WTC11 (cell line): ENCODE measurements at places on chromosomes 2 and 18. TPM values are rescaled to one million over a fixed set of nuclear protein-coding genes. Genes with fewer than 3 reads are reported as not detected.

The CHST9 gene
- 15.9 to 19.2 TPM (median 16.8 TPM) in 3 replicates for total RNA-seq

The MSTN gene
- not detected in 3 replicates for total RNA-seq

The ERMN gene
- total RNA-seq, result 0.50 to 0.59 TPM in 2 of 3 replicates, not detected in the other

The SLC9A4 gene
- total RNA-seq, result 0.09 to 0.11 TPM in 2 of 3 replicates, not detected in the other

The MC2R gene
- total RNA-seq, result not detected in 3 replicates

The DQX1 gene
- total RNA-seq, result 1.2 to 1.9 TPM (median 1.3 TPM) in 3 replicates

The ACTR1B gene
- total RNA-seq, result 58.2 to 71.8 TPM (median 70.4 TPM) in 3 replicates

The COL3A1 gene
- total RNA-seq, result 0.61 to 2.1 TPM (median 0.76 TPM) in 3 replicates

The PELI1 gene
- total RNA-seq, result 43.0 to 53.5 TPM (median 47.3 TPM) in 3 replicates

The VWA3B gene
- total RNA-seq, result not detected in 3 replicates

The FER1L5 gene
- total RNA-seq, result 1.1 to 1.4 TPM (median 1.1 TPM) in 3 replicates

The IGFBP5 gene
- 5.3 to 12.5 TPM (median 6.4 TPM) in 3 replicates for total RNA-seq

The FMNL2 gene
- 43.0 to 45.5 TPM (median 43.7 TPM) in 3 replicates for total RNA-seq

DNA sequence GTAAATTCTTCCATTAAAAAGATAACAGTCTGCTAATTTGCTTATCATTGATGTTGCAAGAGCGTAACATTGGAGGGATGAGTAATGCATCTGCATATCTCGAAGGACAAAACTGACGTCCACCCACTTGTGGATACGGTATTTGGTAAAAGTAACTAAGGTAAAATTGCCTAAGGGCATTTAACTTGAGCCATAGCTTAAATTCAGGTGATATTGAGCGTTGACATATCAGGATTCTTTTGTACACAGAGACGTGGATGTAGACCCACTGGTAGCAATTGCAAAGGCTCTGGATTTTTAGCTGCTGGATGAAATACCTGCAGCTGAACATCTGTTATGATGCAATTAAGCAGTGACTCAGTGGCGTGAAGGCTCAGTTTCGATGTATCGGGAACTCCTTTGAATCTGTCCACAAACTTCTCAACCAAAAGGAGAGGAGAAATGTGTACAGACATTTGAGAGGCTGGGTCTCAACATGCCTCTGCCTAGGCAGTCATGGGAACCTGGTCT lies 119.3 kb downstream of the SPTBN1 start:
- H3K27me3 ChIP-seq, result no peaks in the 10 kb centered on the region
- DNase-seq, result no peak
- peaks cover 8% of the 10 kb centered on the region for H3K36me3 ChIP-seq
- no peak overlapping the region for H3K4me3 ChIP-seq
- H3K27ac ChIP-seq, result peak overlapping the region; percentile 61; the same call in 1 of the 2 replicates
- peaks cover 90% of the 10 kb centered on the region for H3K4me1 ChIP-seq

DNA sequence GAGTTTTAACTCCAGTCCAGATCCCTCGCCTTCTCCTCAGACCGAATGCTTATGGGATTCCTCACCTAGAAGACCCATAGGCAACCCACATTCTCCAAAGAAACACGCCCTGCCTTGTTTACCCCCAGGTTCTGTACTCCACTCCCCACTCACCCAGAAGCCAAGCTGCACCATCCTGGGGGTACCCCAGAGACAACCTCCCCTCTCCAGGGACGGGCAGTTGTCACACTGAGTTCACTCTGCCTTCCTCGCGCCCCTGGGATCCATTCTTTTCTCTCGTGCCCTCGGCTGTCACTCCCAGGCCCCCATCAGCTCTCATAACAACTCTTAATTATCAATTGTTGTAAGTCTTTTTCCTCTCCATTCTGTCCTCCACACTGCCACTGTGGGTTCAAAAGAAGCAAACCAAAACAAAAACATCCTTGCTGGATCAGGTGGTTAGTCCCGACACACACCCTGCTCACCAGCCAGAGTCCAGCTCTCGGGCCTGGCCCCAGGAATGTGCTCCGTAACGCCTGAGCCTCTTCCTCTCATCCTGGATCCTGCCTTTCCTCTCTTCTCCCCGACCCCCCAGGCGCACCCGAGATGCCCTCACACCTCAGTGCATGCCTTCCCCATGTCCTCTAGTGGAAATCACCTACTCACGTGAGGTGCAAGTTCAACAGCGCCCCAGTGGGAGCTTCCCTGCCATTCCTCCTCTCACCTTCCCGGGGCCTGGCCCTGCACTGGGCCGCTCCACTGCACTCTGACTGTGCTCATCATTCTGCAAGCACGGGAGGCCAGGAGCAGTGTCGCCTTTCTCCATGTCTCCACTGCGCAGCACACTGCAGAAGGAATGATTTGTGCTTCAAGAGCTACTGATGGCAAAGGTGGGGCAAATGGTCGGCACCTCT lies 20.7 kb downstream of the COX7A2L start:
- peaks cover 15% of the 10 kb centered on the region for H3K4me1 ChIP-seq
- H3K27me3 ChIP-seq, result no peaks in the 10 kb centered on the region
- H3K27ac ChIP-seq, result peak overlapping the region; percentile 71
- H3K4me3 ChIP-seq, result no peak overlapping the region
- H3K36me3 ChIP-seq, result peaks cover 13% of the 10 kb centered on the region

- peak; percentile 42 for DNase-seq
- H3K4me3 ChIP-seq, result peak overlapping the region; percentile 68
- H3K27me3 ChIP-seq, result peaks cover 61% of the 10 kb centered on the region
- H3K36me3 ChIP-seq, result no peaks in the 10 kb centered on the region
- peaks cover 3% of the 10 kb centered on the region for H3K4me1 ChIP-seq
These were observed 612 bp downstream of the DIPK1C start for GRCh38 chr18:74456349-74457042.

DNA sequence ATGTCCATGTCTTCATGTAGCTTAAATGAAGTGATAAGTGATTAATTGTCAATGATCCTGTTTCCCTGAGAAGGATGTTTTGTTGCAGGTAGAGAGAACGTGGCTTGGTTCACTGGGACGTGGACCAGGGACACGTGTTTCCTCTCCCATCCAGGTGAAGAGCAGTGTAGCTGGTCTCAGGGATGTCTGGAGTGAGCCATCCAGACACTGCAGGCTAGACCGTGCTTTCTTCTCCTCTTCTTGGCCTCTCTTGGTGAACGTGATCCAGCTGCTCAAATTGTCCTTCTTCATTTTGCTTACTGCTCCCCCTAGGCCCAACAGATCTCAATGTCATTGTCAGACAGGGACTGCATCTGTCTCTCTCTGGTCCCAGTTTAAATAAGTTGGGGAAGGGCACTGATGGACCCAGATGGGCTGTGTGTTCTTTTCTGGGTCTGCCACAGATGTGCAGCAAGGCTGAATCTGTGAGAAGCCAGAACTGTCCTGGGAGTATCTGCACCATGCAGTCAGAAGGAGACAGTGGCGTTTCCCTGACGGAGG lies 263.8 kb downstream of the CYRIA start:
- no peaks in the 10 kb centered on the region for H3K36me3 ChIP-seq
- no peak overlapping the region for H3K4me3 ChIP-seq
- H3K27ac ChIP-seq, result no peak overlapping the region
- H3K27me3 ChIP-seq, result no peaks in the 10 kb centered on the region
- no peak for DNase-seq
- H3K4me1 ChIP-seq, result 0 out of 2 replicates have a peak, but pooled peaks cover 2% of the 10 kb centered on the region

GRCh38 chr2:11983870-11984269 lies 237.4 kb downstream of the LPIN1 start:
- no peaks in the 10 kb centered on the region for H3K36me3 ChIP-seq
- no peak for DNase-seq
- H3K27ac ChIP-seq, result no peak overlapping the region

GRCh38 chr18:62554061-62554815 lies 31.4 kb downstream of the ZCCHC2 start:
- H3K27me3 ChIP-seq, result no peaks in the 10 kb centered on the region
- H3K4me3 ChIP-seq, result no peak overlapping the region
- H3K36me3 ChIP-seq, result peaks cover 22% of the 10 kb centered on the region
- no peak overlapping the region for H3K27ac ChIP-seq
- H3K4me1 ChIP-seq, result no peaks in the 10 kb centered on the region

- H3K4me1 ChIP-seq, result peaks cover 19% of the 10 kb centered on the region
- no peaks in the 10 kb centered on the region for H3K36me3 ChIP-seq
- H3K27me3 ChIP-seq, result no peaks in the 10 kb centered on the region
- H3K27ac ChIP-seq, result no peak overlapping the region
- no peak overlapping the region for H3K4me3 ChIP-seq
These were observed 115.3 kb upstream of the ITGB6 start for GRCh38 chr2:160315337-160315736.

DNA sequence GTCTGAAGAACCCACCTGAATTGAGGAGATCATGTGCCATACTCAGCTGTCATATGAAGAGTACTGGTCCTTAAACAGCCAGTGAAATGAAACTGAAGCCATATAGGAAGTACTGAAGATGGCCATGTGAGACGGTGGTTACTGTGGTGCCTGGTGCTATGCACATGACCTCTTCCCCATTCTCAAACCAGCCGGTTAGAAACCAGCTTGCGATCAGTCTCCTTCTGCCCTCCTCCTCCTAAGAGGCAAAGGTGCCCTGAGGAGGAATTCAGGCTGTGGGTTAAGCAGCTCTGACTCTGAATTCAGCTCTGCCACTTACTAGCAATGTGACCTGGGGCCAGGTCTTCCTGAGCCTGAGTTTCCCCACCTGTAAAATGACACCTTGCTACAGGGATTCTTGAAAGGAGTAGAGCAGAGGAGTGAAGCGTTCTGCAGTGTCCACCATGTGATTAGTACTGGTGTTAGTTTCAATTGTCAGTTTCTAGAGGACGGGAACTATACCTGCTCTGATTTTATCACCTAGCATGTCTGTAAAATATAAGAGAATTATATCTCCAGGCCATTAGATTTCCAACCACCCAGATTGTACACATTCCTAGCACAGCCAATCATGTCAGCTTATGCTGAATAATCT lies 5.1 kb downstream of the FECH start:
- no peak overlapping the region for H3K27ac ChIP-seq
- H3K27me3 ChIP-seq, result no peaks in the 10 kb centered on the region

GRCh38 chr2:192675681-192676080 lies 480.9 kb upstream of the TMEFF2 start:
- H3K27me3 ChIP-seq, result no peaks in the 10 kb centered on the region
- no peaks in the 10 kb centered on the region for H3K36me3 ChIP-seq
- H3K27ac ChIP-seq, result no peak overlapping the region

- H3K27me3 ChIP-seq, result no peaks in the 10 kb centered on the region
- no peak overlapping the region for H3K4me3 ChIP-seq
- no peaks in the 10 kb centered on the region for H3K4me1 ChIP-seq
These were observed 383.9 kb upstream of the HS6ST1 start for GRCh38 chr2:128702616-128703015.

- no peak for DNase-seq
- no peaks in the 10 kb centered on the region for H3K27me3 ChIP-seq
- no peak overlapping the region for H3K4me3 ChIP-seq
- H3K27ac ChIP-seq, result no peak overlapping the region; the same call in 1 of the 2 replicates
- H3K36me3 ChIP-seq, result no peaks in the 10 kb centered on the region
- H3K4me1 ChIP-seq, result no peaks in the 10 kb centered on the region
These were observed 52.1 kb downstream of the RHBDD1 start for GRCh38 chr2:226887940-226888339.

DNA sequence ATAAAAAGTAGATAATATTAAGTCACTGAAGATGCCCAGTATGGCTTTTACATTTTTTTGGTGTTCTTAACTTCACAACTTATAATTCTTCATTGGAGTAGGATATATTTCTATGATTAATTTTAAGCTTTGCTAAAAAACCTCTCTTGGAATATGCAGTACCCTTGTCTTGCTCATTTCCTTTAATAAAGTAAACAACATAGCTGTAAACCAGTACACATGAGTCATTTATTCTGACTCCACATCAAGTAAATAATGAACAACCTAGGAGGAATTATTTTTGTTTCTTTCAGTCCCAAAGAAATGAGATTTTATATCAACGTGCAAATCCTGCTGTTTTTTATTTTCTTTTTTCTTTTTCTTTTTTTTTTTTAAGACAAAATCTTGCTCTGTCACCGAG lies 869.1 kb downstream of the CNTNAP5 start:
- no peak for DNase-seq
- H3K27me3 ChIP-seq, result no peaks in the 10 kb centered on the region
- H3K4me3 ChIP-seq, result no peak overlapping the region
- no peaks in the 10 kb centered on the region for H3K4me1 ChIP-seq
- no peak overlapping the region for H3K27ac ChIP-seq

- peaks cover 27% of the 10 kb centered on the region for H3K4me1 ChIP-seq
- no peak for DNase-seq
- H3K27ac ChIP-seq, result peak overlapping the region; percentile 91
- peak overlapping the region; percentile 67 for H3K4me3 ChIP-seq
- no peaks in the 10 kb centered on the region for H3K27me3 ChIP-seq
These were observed 19.4 kb downstream of the THAP4 start for GRCh38 chr2:241617431-241618154.

DNA sequence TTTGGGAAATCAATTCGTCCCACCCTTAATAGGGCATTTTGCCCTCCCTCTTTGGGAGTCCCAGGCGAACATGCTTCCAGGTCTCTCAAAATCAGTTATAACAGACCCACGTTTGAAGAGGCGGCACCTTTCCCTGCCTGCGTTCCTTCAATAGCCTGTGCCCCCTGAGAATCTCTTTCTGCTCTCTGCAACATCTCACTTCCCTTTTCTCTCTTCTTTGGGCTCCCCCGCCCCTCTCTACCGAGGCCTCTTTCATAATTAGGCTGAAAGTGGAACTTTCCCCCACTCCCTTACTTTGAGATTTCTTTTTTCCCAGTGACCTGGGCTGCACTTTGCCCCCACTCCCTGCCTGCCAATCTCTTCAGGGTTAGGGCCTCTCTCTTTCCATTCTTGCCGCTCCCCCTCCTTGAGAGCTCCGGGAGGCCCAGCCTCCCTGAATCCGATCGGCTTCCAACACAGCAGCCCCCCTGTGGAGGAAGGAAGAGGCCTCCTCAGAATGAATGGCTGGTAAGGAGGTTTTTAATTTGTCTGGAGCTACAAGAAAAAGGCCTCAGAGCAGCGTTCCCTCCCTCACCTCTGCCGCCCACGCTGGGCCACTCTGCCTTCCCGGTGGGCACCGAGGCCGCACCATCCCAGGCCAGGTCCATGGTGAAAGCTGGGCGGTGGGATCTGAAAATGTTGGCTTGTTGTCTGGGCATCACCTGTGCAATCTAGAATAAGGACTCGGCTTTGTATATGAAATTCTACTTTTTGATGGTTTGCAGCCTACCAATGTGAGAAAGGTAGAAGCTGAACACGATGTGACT lies 162.6 kb upstream of the SIX3 start:
- peak overlapping the region; percentile 66 for H3K4me3 ChIP-seq
- H3K4me1 ChIP-seq, result peaks cover 57% of the 10 kb centered on the region
- H3K27ac ChIP-seq, result peak overlapping the region; percentile 92
- H3K36me3 ChIP-seq, result peaks cover 22% of the 10 kb centered on the region
- H3K27me3 ChIP-seq, result peaks cover 22% of the 10 kb centered on the region

DNA sequence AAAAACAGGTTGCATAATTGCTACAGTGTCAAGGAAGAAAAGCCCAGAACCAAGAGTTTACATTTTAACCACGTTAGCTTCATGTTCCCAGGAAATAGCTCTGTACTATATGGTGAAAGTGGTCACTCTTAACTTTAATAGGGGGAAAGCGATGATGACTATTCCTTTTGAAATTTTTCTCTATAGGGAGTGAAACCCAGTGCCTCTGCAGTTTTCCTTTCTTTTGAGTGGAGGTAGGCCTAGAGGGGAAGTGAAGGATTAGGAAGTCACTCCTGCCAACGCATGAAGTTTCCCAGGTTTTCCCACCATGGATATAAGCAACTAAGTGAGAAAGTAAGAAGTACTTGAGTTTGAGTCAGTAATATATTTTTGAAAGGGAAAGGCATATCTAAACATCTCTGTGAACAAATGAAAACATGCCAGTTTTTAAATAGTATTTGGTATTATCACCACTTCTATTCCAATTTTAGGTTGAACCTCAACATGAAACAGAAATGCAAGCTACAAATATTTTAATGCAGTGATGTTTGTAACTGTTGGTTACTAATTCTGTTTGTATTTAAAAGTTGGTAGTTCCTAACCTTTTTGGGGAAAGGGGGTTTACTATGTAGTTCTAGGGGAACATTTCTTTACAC lies 91.9 kb downstream of the VRK2 start:
- DNase-seq, result no peak
- H3K4me3 ChIP-seq, result no peak overlapping the region
- H3K27me3 ChIP-seq, result no peaks in the 10 kb centered on the region
- H3K4me1 ChIP-seq, result peaks cover 11% of the 10 kb centered on the region
- H3K36me3 ChIP-seq, result peaks cover 6% of the 10 kb centered on the region
